Choroid plexus epithelial cell (primary cell): ENCODE measurements at places on chromosomes 16 and 17.

DNA sequence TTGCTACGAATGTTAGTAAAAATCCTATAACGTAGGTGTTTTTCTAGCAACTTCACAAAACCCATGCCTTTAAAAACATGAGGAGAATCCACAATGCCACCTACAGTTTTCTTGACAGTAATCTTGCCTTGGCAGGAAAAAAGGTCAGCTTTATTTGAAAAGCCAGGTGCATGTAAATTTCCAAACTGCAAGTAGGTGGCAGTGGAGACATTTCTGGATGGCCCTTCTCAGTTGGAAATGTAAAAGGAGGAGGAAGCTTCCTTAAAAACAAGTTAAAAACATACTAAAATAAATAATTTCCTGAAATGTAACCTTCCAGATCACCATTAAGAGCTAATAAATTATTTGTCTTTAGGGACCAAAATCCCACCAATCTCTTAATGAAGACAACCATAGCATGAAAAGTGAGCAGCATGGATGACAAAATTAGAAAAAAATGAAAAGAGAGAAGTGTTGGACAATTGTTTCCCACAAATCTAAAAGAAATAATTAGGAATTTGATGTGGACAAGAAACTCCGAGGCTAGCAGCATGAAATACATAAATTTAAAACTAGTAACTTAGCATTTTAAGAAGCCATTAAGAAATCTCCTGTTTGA lies 152.2 kb downstream of the SNX11 start:
- peak; percentile 67 for DNase-seq

GRCh38 chr16:4113358-4114256 lies 2.6 kb downstream of the ADCY9 start:
- DNase-seq: no peak

GRCh38 chr17:2487306-2487705 lies 24.4 kb downstream of the METTL16 start:
- no peak for DNase-seq

- DNase-seq: no peak
Measured at GRCh38 chr17:77827039-77827438, 131.5 kb upstream of the TNRC6C start.

GRCh38 chr16:70529051-70529777 lies 5.6 kb downstream of the SF3B3 start:
- peak; percentile 76 for DNase-seq
